ENCODE measurements at places on chromosomes 16 and 17.

DNA sequence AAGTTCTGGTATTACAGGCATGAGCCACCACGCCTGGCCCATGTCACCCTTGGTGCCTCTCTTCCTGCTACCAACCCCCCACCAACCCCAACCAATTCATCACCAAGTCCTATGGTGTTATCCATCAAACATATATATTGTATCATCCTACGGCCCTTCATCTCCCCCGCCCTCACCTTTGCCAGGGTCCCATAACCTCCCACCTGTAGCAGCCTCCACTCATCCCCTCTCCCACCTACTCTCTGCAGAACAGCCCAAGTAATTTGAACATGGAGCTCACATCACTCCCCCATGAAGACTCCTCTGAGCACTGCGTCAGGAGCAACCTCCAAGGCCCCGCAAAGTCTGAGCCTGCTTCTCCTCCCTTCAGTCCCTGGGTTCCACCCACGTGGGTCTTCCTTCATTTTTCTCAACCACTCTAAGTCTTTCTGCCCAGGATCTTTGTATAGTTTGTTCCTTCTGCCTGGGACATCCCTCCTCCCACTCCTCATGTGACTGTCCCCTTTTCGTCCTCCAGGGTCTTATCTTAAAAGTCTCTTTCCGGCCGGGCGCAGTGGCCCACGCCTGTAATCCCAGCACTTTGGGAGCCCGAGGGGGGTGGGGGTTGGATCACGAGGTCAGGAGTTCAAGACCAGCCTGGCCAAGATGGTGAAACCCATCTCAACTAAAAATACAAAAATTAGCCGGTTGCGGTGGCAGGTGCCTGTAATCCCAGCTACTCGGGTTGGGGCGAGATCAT, 7.0 kb upstream of the HID1 start:
- DNase-seq = no peak

- DNase-seq = peak; percentile 84
Measured at GRCh38 chr17:64202683-64203344, 60.2 kb downstream of the TEX2 start.

DNA sequence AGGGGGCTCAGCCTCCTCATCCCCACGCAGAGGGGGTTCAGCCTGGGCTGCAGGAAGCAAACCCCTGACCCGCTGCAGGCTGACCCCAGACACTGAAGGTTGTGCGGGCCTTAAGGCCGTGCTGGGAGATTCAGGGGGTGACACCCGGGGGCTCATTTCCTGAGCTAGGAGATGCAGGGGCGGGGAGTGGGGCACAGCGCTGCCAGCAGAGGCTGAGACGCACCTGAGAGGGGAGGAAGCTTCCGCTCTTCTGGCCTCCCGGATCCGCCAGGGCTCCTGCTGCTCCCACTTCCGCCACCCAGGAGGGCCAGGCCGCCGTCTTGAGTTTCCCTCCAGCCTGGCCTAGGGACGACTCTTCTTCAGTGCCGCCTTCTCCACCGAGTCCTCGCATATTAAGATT, 173.2 kb upstream of the FOXF1 start:
- DNase-seq = no peak

DNA sequence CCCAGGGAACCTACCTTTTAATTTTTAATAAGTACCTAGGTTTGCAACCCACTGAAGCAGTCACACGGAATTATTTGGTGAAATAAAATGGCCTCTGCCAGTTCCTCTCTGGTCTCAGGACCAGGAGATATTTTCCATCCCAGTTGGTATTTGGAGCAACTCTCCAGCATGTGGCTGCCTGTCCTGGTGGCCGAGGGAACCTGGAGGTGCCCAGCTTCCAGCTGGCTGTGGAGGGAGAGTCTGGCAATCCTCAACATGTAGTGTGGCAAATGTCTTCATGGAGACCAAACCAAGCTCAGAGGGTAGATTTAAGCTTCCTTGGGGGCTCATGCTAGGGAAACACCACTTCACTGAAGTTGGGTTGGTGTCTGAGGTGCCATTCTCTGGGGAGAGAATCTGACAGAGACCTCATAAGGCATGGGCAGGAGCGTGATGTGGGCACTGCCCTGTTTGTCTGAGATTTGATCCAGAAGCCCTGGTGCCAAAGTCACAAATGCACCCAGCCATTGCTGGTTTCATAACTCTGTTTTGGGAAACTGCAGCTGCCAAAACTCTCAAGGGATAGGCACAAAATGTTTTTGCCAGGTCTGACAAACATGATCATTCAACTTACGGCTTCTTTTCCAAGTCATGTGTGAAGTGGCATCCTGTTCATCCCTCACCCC, 2.8 kb downstream of the MT1X start:
- DNase-seq = no peak

GRCh38 chr17:64534187-64534586, 27.4 kb downstream of the CEP95 start:
- DNase-seq = peak; percentile 24

DNA sequence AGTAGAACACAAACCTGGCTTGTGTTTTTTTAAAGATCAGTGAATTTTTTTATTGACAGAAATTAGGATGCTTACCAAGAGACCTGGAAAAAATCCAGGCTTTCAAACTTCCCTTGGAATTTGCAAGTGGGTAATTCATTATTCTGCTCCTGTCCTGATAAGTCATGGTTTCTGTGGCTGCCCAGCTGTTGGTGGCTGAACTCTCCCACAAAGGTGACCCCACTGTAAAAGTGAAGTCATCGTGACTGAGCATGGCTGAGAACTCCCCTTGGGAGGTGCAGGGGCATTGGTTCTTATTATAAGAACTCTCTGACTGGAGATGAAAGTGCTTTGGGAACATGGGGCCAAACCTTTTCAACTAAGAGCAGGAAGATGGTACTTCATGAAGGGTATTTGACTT, 46.6 kb upstream of the TANC2 start:
- peak; percentile 82 for DNase-seq

DNA sequence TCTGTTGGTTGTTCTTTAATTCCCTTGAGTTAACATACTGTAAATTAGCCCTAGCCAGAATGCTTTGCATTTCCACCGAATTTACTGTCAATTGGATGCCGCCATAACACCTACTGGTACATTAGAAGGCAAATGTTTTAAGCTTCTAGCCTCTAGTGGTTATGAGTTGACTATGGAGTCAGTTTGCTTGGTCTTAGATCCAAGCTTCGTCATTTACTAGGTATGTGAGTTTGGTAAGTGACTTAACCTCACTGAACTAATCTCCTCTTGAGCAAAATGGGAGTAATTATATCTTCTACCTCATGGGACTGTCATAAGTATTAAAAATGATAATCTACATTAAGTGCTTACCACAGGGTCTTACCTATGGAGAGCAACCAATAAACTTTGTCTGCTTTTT, 20.4 kb upstream of the CDH11 start:
- DNase-seq = peak; percentile 73

DNA sequence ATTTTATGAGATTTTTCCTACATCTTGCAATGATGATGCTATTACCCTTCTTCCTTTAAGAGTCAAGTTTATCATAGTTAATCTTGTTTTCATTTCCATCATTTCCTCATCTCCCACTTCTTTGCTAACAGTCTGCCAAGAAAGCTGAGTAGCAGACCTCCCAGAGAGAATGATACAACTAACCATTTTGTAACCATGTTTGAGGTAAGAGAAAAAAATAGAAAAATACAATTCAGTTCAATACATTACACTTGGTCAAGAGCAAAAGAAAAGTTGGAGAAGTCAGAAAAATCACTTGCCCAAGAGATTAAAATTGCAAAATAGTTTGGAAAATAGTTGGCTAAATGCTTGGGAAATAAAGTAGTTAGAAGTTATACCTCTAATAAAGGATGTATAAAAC, 154.4 kb downstream of the ABCA8 start:
- no peak for DNase-seq

GRCh38 chr16:10983159-10983558, 38.8 kb downstream of the CLEC16A start:
- DNase-seq = no peak

DNA sequence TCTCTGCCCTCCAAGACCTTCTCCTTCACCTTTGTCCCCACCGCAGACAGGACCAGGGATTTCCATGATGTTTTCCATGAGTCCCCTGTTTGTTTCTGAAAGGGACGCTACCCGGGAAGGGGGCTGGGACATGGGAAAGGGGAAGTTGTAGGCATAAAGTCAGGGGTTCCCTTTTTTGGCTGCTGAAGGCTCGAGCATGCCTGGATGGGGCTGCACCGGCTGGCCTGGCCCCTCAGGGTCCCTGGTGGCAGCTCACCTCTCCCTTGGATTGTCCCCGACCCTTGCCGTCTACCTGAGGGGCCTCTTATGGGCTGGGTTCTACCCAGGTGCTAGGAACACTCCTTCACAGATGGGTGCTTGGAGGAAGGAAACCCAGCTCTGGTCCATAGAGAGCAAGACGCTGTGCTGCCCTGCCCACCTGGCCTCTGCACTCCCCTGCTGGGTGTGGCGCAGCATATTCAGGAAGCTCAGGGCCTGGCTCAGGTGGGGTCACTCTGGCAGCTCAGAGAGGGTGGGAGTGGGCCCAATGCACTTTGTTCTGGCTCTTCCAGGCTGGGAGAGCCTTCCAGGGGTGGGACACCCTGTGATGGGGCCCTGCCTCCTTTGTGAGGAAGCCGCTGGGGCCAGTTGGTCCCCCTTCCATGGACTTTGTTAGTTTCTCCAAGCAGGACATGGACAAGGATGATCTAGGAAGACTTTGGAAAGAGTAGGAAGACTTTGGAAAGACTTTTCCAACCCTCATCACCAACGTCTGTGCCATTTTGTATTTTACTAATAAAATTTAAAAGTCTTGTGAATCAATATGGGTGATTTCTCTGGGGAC, 12.2 kb downstream of the CX3CL1 start:
- no peak for DNase-seq

GRCh38 chr16:88315543-88316105, 67.1 kb upstream of the ZNF469 start:
- peak; percentile 73 for DNase-seq

DNA sequence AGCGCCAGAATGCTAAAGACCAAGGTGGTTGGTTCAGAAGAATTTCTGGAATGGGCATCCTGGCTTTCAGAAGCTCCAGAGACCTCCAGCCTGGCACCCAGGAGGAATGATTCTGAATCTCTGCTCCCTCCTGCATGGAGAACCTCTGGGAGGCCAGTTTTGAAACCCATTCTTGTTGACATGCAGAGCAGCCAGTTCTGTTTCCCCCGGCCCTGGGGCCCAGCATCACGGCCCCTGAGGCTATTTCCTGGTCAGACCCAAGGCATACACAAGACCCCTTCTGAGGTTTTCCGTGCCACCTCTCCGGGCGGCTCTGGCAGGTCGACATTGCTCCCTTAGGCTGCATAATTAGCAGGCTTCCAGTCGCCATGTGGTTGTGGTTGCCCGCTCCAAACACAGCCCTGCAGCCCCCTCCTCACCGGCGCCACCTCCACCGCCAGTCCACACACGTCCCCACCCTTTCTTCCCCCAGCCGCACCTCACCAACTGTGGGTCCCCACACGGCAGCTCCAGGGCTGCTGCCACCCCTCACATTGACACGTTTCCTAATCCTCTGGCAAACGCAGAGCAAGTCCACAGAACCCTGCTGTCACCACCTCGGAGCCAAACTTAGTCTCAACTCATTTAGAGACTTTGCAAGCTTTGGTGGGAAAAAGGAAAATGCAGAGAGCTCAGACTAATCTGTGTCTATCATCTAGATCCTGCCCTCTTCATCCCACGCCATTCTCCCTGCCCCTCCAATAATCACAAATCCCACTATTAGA, 367.1 kb downstream of the SOX9 start:
- DNase-seq = no peak

GRCh38 chr16:19991614-19992013, 82.1 kb downstream of the GPR139 start:
- DNase-seq = no peak

GRCh38 chr17:8776881-8777280, 18.5 kb upstream of the SPDYE4 start:
- DNase-seq = no peak

DNA sequence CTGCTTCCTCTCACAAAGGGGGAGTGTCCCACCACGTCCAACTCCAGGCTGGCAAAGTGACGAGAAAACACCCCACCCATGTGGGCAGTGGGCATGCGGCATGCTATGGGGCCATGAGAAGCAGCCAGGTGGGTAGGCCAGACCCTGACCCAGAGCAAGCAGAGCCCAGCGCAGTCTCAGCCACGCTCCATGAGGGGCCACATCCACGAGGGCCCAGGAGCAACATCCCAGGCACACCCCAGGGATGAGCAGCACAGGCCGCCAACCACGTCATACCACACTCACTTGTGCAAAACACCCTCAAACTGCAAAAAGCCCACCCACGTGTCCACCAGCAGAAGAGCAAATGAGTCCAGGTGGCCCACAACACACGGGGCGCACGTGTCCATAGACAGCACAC, 117.0 kb downstream of the ZNF778 start:
- DNase-seq = no peak
